ENCODE measurements at places on chromosomes 5 and 9.

DNA sequence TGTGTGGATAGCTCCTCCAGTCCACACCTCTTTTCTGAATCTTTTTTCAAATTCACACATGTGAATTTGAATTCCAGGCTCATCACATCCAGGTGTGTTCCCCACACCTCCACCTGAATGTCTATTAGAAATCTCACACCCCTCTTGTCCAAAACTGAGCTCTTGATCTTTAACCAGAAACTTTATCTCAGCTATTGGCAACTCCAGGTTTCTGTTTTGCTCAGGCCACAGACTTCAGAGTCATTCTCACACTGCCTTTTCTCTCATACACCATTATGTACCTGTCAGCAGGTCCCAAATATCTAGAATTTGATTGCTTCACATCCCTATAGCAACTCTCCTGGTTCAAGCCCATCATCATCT is 11.6 kb downstream of the NIPSNAP3B start:
- no peak for DNase-seq

GRCh38 chr5:41418220-41419031 is 92.0 kb downstream of the PLCXD3 start:
- no peak for DNase-seq

GRCh38 chr9:73141282-73141681 is 10.4 kb upstream of the ANXA1 start:
- no peak for DNase-seq

GRCh38 chr9:104027295-104027694 is 66.8 kb upstream of the SMC2 start:
- DNase-seq: peak; percentile 1

GRCh38 chr5:14429101-14430050 is 152.2 kb upstream of the OTULINL start:
- DNase-seq: no peak

DNA sequence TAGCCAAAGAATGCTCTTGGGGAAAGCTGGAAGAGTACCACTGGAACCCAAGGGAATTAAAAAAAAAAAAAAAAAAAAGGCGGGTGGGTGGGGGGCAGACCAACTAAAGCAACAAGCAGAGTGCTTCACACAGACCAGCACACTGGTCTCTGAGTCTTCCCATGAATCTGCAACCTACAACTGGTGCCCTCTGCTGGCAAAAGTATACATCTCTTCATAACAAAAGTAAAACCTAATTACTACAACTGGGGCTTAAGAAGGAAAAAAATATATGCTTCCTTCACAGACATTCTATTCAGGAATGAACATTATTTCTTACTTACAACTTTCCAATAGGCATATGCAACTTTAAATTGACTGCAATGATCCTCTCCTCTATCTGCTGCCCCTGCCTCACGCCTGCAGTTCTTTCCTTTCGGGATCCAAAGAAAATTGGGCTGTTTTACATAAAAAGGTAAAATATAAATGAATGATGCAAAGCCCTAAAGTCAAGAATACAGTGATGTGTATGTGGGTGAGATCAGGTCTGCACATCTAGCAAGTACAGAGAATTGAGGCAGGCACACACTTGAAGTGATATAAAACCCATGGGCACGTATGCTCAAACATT is 7.2 kb upstream of the KLHL3 start:
- DNase-seq: no peak

GRCh38 chr9:87708986-87709728 is 16.8 kb upstream of the CTSL start:
- DNase-seq: no peak

GRCh38 chr5:67997148-67997547 is 218.4 kb upstream of the PIK3R1 start:
- no peak for DNase-seq

- no peak for DNase-seq
Observed at GRCh38 chr9:90368928-90369327, 273.7 kb downstream of the DIRAS2 start.

DNA sequence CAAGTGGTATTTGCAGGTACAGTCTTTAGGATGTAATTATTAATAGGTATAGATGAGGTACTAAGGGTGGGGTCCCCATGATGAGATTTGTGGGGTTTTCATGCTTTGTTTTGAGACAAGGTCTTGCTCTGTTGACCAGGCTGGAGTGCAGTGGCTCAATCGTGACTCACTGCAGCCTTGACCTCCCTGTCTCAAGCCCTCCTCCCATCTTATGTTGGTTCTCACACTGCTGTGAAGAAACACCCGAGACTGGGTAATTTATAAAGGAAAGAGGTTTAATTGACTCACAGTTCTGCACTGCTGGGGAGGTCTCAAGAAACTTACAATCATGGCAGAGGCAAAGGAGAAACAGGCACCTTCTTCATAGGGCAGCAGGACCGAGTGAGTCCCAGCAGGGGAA is 217.5 kb downstream of the CDK5RAP2 start:
- no peak for DNase-seq

GRCh38 chr9:70539526-70539925 is 125.1 kb upstream of the KLF9 start:
- DNase-seq: no peak

GRCh38 chr5:79962575-79963222 is 28.4 kb downstream of the MTX3 start:
- no peak for DNase-seq

DNA sequence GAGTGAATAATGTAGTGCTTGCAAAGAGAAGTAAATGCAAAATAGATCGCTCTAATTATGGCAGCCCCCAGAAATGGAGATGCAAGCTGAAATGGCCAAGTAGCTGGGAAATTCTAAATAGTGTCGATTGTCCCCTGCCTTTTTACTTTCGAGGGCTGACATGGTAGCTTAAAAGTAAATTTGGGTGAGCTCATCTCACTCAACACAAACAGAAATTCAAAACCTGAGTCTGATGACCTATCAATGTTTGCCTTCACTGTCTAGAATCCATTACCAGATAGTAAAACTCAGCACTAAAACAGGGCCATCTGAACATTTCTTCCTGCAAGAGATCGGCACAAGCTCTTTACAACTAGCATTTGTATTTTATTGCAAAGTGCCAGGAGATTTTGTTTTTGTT is 7.0 kb upstream of the LHX2 start:
- DNase-seq: no peak

DNA sequence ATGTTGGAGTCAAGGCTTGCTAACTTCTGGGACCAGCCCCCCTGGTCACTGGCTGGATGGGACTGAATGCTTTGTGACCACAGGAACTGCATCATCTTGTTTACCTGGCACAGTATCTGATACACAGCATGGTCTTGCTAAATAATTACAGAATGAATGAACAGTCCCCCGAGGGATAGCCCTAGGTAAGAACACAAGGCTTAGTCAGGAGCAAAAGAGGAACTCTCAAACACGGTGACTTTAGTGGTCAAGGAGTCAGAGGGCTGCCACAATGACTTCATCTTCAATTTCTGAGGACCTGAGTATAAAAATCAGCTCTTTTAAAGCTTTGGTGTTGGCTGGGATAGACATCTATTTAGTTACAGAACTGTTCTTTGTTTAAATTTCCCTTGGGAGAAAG is 15.1 kb upstream of the CXCL14 start:
- DNase-seq: no peak

DNA sequence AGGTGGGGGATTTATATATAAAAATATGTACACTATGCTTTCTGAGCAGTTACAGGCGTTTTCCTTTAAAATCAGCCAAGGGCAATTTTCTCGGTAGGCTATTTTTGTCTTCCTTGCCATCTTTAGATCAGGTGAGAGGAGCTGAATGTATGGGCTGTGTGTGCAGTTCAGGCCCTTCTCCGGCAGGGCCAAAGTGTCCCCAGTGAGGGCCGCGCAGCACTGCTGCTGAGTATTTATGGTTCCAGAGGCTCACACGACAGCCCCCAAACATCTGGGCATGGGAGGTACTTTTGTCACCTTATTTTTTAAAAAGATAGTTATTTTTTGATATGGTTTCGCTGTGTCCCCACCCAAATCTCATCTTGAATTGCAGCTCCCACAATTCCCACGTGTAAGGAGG is 11.5 kb downstream of the GFPT2 start:
- DNase-seq: no peak

GRCh38 chr9:123318202-123318601 is 37.8 kb upstream of the CRB2 start:
- DNase-seq: peak; percentile 54

DNA sequence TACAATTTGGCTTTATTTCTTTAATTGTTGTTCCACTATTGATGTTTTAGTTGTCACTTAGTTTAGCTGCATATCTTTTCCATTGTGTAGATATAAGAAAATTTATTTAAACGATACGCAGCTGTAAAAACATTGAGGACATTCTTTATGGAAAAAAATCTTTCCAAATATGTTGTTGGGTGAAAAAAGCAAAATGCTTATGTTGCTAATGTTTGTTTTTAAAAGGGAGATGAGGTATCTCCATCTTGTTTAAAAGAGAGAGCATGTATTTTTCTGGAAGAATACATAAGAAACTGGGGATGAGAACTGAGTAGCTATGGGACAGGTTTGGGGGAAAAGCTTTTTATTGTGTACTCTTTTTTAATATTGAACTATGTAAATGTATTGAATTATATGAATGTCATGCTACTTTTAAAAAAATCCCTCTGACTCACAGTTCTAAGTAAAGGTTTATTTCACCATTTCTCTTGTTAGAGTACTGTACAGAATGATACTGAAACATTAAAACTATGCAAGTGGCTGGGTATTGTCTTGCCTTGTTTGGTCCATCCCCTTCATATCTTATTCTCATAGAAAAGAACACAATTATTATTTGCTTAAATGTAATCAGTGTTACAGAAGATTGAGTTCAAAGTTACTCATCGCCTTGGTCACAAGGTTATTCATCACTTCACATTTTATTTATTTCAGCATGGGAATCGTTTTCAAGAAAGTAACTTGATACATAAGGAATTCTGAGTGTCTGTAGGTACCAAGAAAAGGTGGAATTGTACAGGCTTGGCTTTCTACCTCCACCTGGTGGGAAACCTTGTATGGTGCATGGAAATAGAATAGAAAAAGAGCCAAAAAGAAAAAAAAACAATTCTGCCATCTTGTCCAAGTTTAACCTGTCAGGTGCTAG is 85.8 kb downstream of the RIC1 start:
- no peak for DNase-seq

DNA sequence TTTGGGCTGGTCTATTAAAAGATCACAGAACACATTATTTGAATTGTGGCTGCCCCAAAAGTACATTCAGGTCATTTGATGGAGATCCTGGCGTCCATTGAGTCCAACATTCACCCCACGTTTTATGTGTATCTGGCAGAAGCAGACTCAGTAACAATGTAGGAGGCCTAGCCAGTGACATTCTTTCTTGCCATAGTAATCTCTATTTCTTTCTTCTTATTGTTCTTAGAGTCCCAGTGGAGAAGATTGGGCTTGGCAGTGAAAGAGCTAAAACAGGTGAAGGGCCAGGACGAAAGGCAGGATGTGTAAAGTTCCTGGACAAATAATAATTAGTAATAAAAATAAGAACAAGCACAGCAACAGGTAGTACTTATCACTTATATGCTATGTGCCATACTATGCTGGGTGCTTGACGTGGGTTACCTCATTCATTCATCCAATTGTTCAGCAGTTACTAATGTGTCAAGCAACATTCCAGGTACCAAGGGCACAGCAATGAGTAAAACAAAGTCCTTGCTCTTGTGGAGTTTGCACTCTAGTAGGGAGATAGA is 12.6 kb upstream of the ANKH start:
- DNase-seq: no peak

GRCh38 chr9:137349471-137350033 is 47.5 kb upstream of the NRARP start:
- no peak for DNase-seq

- DNase-seq: no peak
Observed at GRCh38 chr5:153746440-153746839, 256.0 kb downstream of the GRIA1 start.

GRCh38 chr9:126689027-126689825 is 75.5 kb downstream of the LMX1B start:
- no peak for DNase-seq

DNA sequence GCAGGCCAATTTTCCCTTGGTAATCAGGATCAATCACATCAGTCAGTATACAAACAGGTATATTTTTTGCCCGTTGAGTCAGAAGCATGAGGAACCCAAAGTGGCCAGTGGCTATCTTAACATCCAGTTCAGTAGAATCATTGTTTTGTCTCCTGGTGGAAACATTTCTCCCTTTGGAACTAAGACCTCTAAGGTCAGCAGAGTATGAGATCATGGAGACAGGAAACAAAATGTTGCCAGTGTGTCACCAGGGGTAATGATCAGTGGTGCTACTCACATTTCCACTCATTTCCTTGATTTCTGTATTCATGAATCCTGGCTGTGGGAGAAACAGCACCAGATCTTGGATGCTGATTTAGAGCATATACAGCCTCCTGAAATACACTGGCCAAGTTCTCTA is 553.0 kb downstream of the CSNK1G3 start:
- DNase-seq: no peak

DNA sequence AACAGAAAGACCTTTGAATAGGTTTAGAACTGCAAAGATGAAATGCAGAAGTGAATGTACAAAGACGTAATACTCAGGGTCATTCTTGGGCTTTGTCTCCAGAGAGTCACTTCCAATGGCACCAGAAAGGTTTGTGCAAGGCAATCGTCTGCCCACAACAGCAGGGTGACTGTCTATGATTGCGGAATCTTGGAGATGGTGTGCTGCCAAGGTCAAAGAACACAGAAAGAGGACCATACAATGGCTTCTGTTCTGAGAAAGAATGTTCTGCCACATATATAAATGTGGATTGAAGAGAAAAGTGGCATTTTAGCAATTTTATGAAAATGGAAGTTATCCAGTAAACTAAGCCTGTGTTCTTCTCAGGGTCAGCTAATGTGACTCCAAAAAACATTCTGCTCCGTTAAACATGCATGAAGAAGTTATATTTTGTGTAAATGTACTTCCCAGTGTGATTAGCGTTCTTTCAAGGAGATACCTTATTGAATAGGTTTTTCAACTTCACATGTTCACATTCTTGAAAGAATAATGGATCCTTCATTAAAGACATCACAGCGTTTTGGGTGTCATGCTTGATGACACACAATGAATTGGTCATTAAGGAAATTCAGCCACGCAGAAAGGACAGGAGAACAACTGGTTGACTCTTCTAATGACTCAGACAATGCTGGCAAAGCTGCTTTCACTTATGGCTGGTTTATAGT is 73.4 kb upstream of the CDH6 start:
- DNase-seq: no peak

DNA sequence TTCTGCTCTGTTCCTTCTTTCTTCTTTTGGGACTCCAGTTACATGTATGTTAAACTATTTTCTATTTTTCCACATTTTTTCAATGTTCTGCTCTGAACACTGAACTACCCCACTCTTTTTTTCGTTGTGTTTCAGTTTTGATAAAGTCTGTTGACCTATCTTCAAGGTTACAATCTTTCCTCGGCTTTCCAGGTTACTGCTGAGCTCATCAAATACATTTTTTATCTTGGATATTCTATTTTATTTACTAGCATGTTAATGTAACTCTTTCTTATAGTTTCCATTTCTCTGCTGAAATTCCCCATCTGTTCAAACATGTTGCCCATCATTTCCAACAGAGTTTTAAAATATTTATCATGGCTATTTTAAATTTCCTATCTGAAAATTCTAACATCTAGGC is 13.8 kb downstream of the NEUROG1 start:
- no peak for DNase-seq

GRCh38 chr9:89274838-89275237 is 36.2 kb upstream of the CKS2 start:
- no peak for DNase-seq
